Stimulated activated CD4-positive, alpha-beta T cell treated with anti-CD3 and anti-CD28 coated beads, Interleukin-15, amount 100 ng/mL, for 1 hour (primary cell): ENCODE measurements at places on chromosomes 2 and 18.

GRCh38 chr18:47317824-47318508 lies 66.5 kb upstream of the SKOR2 start:
- DNase-seq: no peak

GRCh38 chr18:53142005-53142404 lies 802.0 kb downstream of the DCC start:
- DNase-seq: no peak

GRCh38 chr2:122831649-122832048 lies 1076.2 kb downstream of the TSN start:
- no peak for DNase-seq

GRCh38 chr18:55603775-55604174 lies 15.8 kb upstream of the TCF4 start:
- no peak for DNase-seq

GRCh38 chr18:70415823-70416488 lies 127.1 kb downstream of the SOCS6 start:
- no peak for DNase-seq

- DNase-seq: no peak
These were observed 1136.0 kb downstream of the LRP1B start for GRCh38 chr2:140994856-140995255.
